ENCODE measurements at places on chromosomes 12 and 14. TPM values are rescaled to one million over a fixed set of nuclear protein-coding genes. Genes with fewer than 3 reads are reported as not detected.

The POTEG gene
- not detected for total RNA-seq

The CLEC6A gene
- not detected for total RNA-seq

The CD4 gene
- not detected for total RNA-seq

The CYP46A1 gene
- total RNA-seq: not detected

The TBX5 gene
- total RNA-seq: not detected

The GPHB5 gene
- total RNA-seq: not detected

The KRT84 gene
- total RNA-seq: not detected

The SLC22A17 gene
- total RNA-seq: 0.61 TPM

- no peak for DNase-seq
Measured at GRCh38 chr12:95740751-95741150, 49.8 kb downstream of the NTN4 start.

DNA sequence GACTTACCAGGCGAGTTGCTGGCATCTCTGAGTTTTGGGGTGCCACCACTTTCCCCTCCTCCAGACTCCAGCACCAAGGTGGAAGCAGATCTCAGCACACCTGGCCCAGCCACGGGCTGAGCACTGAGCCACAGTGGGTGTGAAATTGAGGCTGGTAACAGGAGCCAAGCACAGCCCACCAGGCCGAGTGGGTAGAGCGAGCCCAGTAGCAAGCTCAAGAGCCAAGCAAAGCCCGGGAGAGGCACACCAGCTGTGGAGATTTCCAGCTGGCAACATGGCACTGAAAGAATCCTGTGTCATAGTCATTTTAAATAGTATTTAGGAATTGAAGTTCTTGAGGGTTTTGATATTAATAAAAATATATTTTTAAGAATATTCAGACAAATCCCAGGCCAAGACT lies 596.2 kb upstream of the TMEM132C start:
- no peak for DNase-seq

DNA sequence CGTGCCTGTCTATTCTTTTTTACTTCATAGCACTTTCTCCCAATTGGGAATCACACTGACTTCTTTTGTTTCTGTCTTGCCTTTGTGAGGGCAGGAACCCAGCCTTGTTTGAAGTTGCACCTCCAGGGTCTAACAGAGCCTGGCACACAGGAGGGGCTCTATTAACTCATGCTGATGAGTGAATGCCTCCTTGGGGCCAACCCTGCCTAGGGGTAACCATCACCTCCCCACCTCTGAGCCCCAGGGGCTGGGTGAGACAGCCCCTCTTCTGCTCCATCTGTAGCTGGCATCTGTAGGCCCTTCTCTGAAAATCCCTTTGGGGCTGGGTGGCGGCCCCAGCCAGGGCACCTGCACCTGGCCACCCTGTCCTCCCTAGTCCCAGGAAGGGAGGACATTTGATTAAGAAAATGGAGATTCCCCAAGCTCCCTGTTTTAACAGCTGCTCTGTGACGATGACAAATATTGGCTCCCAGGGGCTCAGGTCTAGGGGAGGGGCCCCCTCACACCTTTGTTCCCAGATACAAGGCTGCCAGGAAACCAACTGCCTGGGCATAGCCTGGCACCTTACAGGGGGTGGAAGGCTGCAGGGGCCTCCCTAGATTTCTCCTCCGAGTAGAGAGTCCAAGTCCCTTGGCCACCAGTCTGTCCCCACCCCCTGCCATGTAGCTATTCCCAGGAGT lies 11.8 kb downstream of the TAMALIN start:
- no peak for DNase-seq

GRCh38 chr12:30927222-30927611 lies 669 bp downstream of the TSPAN11 start:
- no peak for DNase-seq

DNA sequence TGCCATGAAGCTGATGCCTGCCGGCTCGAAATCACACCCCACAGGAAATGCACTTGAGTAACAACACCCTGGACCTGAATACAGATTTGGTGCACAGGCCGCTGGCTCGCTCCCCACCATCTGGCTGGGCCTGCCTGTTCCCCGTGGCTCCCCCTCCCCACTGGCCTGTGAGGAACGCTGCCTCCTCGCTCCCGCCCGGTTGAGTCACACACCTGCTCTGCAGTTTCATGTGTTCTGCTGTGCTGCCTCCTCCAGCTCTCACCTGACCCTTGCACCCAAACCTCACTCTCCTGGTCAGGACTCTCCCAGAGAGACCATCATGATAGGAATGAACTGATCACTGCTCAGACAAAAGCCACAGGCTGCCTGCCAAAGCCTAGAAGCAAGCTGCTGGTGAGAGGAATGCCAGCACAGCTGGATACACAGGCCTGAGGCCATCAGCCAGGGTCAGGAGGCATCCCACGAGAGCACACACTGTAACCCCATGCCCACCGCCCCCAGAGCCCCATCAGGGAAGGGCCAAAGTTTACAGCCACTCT lies 3.8 kb upstream of the SIVA1 start:
- DNase-seq: peak; percentile 41

DNA sequence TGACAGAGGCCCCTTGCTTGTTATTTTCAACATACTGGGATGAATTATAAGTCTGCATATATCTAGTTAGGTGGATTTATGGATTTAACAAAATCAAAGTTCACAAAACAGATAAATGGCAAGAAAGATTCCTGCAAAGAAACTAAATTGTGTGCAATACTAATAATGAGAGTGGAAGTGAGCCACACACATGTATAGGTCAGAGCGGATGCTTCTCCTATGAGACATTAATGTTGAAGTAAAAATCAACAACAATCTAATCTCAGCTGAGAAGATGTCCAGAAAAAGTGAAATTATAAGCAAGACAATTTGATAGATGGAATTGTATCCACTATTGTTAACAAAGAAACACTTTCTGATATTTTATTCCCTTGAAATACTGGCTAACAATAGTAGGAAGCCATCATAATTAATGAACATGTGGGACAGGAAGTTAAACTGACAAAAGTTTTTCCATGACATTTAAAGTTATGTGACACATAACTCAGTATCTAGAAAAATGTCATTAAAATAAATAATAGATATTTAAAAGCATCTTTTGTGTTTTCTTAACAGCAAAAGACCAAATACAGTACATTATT lies 39.7 kb downstream of the RAD51B start:
- no peak for DNase-seq

DNA sequence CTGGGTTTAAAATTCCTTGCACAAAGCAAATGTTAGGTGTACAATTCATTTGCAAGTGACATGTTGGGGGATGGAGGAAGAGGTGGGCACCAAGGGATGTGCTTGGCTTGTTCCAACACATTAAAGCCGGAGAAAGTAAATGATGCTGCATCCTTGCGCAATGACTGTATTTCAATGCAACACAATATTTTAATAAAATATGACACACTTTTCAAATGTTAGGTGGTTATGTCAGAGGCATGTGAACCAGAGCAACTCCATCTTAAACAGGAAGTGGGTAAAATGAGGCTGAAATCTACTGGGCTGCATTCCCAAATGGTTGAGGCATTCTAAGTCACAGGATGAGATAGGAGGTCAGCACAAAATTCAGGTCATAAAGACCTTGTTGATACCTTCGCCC lies 53.6 kb upstream of the ARHGAP5 start:
- no peak for DNase-seq

- no peak for DNase-seq
Measured at GRCh38 chr12:62319058-62319457, 58.9 kb downstream of the USP15 start.

DNA sequence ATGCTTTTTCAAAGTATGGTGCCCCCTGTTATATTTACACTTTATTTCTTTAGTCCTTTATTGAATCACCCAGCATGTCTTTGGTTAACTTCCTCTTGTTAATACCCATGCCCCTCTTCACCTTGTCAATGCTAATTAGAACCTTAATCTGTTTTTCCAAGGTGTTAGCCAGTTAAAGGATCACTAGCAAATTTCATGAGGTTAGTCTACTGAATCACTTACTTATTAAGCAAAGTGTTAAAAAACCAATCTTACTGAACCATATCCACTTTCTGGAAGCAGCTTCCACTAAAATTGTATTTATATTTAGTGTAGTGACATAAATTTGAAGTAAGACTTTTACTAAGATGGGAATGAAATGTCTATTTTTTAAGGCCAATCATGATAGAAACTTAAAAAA lies 27.9 kb downstream of the TAOK3 start:
- DNase-seq: no peak

DNA sequence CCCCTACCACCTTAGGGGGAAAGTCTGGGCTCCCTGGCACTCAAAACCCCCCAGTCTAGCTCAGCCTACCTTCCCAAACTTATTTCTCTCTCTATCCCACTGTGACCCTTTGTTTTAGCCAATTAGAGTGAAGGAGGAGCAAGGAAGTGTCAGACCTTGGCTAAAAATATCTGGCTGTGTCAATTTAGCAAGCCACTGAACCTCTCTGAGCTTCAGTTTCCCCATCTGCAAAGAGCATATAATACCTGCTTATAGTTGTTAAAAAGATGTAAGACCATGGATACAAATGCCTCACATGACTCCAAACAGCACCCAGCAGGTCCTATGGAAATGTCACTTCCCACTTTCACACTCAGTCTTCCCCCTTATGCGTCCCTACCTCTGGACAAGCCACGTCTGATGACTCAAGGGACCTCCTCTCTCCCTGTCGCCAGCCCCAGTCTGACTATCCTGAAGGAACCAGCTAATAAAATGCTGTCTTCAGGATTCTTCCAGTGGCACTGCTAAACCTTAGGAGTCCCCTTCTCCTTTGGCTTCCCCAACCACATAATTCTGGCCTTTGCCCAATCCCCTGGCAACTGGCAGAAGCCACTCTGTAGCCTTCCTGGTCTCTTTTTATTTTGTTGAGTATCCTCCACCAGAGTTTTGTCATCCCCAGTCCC lies 19.3 kb downstream of the FOXN3 start:
- DNase-seq: no peak

- DNase-seq: no peak
Measured at GRCh38 chr12:15693228-15693911, 95.8 kb downstream of the EPS8 start.

DNA sequence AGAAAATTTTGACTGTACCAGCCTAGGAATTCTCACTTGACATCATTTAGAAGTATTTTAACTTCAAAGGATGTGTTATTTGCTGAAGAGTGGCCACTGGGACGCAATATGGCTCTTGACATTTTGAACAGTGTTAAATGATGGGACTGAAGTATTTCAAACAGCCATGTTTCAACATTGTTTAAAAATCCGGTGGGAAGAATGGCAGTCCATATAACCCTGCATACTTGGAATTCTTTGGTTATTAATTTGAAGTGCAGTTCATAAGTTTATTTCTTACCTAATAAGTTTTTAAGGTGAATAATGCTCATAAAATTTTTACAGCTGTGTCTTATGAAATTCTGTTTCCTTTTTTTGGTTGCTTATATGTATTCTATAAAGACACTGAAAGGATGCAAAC lies 8.3 kb downstream of the TMTC2 start:
- DNase-seq: no peak

- no peak for DNase-seq
Measured at GRCh38 chr12:62192903-62193250, 67.3 kb upstream of the USP15 start.

- no peak for DNase-seq
Measured at GRCh38 chr14:34157651-34158050, 206.8 kb upstream of the EGLN3 start.

- DNase-seq: no peak
Measured at GRCh38 chr14:47365233-47365632, 310.2 kb downstream of the MDGA2 start.

GRCh38 chr12:94204499-94205247 lies 56.3 kb downstream of the PLXNC1 start:
- no peak for DNase-seq

All from Calu3 (cell line).